Adipocyte (in vitro differentiated cells): ENCODE measurements at places on chromosomes 13 and 19.
A peak's percentile ranks its signal among the peaks of the same experiment; 100 is the strongest.

DNA sequence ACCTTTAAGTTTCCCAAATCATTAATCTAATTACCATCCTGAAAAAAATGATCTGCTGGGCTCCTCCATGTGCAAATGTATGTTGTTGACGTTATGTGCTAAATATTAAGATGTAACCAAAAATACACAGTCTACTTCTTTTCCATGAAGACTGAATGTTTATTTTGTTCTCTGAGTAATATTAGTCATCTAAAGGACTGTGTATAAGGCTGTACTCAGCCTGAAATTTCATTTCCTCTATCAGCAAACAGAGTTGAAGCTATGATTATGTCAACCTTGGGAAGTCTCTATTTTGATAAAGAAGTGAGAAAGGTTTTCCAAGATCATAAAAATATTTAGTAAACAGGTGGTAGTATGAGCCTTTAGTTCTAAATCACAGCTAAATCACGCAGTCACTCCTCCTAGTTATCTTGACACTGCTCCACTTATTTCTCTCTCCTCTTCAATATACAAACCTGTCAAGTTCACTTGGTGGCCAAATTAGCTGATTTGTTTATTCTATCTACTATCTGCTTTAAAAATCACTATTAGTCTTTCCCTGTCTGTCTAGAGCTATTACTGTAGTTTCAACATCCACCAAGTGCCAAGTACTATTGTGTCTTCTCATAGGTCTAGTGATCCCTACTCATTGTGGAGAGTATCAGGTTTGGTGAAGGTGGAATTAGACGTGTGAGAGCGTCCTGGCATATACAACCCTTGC is 211.7 kb upstream of the STARD13 start:
- peak; percentile 49 for DNase-seq

GRCh38 chr19:53977991-53978731 is 13.3 kb upstream of the CACNG6 start:
- DNase-seq = peak; percentile 73

GRCh38 chr13:79187917-79188690 is 218.0 kb downstream of the RBM26 start:
- DNase-seq = no peak

GRCh38 chr13:94178625-94179244 is 300.7 kb downstream of the DCT start:
- no peak for DNase-seq

GRCh38 chr13:48278806-48279205 is 24.7 kb upstream of the RB1 start:
- no peak for DNase-seq

GRCh38 chr19:55461974-55462626 is 658 bp upstream of the ISOC2 start:
- DNase-seq = no peak

DNA sequence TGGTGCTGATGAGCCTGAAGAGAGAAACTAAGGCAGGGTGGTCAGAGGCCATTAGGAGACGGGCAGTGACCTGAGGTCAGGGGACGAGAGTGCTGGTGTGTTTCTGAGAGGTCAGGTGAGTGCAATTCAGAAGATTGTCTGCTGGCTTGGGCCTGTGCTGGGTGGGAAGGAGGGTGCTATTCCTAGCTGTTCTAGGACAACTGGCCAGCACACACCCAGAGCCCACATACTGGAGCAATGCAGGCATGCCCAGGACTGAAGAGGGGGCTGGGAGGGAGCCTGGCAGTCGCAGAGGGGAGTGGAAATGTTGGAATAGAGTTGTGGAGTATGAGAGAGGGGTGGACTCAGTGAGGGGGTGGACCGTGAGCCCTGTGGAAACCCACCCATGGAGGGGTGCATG is 16.5 kb downstream of the ARHGEF7 start:
- no peak for DNase-seq

DNA sequence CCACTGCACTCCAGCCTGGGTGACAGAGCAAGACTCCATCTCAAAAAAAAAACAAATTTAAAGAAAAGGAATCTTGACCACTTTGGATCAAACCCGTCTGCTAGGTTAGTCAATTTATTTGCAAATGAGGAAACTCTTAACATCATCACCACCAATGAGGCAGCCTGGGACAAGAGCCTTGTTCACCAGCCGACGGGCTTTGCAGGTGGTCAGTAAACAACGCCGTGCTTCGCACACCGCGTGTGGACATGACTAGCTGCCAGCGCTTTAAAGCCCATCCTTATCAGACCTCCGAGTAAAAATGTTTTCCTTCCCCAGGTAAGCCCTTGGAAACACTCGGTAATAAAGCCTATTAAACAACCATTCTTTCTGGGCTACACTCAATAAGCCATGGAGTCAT is 41.9 kb downstream of the INSR start:
- DNase-seq = no peak

DNA sequence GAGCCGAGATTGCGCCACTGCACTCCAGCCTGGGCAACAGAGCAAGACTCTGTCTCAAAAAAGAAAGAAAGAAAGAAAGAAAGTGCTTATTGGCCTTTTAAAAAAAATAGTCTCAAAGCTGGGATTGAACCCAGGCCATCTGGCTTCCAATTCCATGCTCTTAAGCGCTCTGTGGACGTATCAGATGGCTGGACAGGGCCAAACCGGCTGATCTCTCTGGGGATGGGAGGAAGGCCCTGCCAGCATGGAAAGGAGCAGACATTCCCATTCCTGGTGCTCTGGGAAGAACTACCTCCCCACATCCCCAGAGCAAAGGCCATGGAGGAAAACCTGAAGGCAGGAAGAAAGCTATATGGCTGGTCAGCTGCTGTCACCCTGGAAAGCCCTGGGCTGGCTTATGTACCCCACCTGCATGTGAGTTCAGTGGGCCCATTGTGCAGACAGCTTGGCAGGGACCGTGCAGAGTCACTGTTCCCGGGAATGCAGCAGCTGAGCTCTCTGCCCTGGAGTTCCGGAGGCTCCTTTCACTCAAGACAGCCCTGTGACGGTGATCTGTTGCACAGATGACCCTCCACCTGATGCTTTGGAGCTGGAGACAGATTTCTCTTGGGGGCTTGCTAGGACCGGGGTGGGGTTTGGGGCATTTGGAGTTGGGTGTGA is 84.3 kb downstream of the SIPA1L3 start:
- no peak for DNase-seq

DNA sequence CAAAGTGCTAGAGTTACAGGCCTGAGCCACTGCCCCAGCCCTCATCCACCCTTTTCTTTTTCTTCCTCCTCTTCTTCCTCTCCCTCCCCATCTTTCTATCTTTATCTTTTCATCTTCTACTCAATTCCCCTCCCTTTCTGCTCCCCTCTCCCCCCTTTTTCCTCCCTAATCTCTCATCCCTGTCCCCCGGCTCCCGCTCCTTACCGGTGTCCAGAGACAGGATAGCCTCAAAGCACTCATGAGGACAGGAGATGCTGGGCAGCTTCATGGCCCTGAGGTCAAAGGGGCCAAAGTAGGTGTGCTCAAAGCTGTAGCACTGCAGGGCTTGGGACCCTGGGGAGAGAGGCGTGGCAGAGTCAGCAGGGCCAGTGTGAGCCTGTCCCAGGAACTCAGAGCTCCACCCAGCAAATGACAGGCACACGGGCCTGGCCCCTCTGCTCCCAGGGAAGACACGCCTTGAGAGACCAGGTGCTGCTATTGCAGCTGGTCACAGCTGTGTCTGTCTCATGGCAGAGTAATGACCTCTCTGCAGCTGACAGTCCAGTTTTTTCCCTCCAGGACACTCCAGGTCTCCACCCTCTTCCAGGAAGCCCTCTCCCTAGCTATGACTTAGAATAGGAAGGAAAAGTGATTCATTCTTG is 2.6 kb downstream of the LYPD5 start:
- DNase-seq = no peak

DNA sequence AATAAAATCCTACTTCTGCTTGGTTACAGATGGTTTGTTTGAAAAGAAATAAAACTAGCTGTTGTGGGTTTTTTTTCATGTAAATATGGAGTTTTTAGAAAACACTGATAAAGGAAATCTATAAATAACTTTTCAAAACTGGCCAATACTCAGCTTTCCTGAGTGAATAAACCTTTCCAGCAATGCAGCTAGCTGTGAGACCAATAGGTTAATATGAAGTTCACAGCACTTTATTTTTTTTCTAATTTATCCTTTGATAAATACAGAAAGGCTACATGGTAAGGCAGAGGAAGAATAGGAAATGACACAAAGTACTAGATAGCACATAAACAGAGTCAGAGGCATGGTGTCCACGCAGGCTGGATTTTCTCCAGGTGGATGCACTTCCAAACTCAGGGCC is 154.0 kb downstream of the COG6 start:
- no peak for DNase-seq

DNA sequence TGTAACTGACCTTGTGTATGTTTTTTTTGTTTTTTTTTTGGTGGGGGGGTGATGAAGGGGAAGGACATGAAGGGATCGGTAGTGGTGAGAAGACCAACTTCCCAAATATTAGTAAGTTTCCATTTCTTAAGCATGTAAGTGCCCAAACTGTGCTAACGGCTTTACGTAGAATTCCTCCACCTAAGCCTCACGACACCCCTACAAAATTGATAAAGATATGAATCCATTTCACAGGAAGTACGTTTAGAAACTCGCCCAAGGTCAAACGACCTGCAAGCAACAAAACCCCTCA is 649 bp downstream of the UQCRFS1 start:
- peak; percentile 48 for DNase-seq

DNA sequence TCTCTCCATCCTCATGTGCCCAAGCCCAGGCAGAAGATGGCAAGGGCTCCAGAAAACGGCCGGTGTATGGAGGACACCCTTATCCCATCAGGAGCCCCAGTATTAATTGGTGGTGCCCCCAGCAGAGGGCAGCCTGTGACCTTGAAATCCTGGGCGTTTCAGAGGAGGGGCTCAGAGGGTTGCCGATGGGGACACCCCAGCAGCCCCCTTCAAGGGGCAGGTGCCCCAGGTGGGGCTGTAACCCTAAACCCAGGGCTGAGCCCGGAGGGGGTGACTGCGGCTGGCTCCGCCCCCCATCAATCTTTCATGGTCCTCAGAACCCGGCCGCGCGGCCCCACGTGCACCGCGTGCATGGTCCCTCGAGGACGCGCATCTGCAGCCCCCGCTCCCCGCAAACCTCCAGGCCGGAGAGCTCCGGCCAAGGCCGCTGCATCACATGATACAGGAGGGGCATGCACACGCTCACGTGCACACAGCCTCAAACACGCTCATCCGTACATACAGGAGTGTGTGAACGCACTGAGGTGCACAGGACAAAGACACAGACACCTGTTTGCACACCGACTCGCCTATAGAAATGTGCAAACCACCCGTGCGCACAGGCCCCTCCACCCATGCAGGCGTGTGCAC is 949 bp downstream of the RAB3A start:
- peak; percentile 20 for DNase-seq

DNA sequence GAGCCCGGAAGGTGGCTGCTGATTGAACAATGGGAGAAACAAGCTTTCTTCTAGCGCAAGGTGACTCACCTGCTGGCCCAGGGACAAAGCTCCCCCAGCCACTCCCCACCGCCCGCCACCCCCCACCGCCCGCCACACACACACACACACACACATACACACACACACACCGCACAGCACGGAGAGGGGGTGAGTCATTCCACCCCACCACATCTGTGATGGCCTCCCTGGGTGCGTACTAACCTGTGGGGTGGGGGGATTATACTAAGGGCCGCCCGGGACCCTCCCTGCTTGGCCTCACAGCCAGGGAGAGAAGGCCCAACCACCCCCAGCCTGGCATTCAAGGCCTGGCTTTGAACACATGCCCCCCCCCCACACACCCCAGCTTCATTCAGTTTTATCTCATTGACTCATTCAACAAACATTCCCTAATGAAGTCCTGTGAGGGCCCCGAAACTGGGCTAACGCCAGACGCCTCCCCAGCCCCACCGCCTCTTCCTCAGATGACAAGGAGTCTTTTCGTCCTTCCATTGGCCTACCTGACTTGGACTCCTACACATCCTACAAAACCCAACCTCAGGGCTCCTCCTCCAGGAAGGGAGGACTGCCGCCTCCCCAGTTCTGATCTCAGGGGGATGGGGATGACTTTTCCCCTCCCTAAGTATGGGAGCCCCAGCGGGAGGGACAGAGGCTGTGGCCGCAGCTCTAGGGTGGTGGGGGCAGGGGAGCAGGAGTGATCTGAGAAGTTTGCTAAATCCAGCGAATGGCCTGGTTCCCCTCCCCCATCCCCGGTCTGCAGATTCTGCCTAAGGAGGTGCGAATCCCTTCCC is 5.8 kb upstream of the ONECUT3 start:
- DNase-seq = no peak

- DNase-seq = no peak
Observed at GRCh38 chr19:40157059-40157458, 34.2 kb upstream of the MAP3K10 start.

- DNase-seq = no peak
Observed at GRCh38 chr13:90201676-90202460, 1145.6 kb upstream of the MIR17HG start.

DNA sequence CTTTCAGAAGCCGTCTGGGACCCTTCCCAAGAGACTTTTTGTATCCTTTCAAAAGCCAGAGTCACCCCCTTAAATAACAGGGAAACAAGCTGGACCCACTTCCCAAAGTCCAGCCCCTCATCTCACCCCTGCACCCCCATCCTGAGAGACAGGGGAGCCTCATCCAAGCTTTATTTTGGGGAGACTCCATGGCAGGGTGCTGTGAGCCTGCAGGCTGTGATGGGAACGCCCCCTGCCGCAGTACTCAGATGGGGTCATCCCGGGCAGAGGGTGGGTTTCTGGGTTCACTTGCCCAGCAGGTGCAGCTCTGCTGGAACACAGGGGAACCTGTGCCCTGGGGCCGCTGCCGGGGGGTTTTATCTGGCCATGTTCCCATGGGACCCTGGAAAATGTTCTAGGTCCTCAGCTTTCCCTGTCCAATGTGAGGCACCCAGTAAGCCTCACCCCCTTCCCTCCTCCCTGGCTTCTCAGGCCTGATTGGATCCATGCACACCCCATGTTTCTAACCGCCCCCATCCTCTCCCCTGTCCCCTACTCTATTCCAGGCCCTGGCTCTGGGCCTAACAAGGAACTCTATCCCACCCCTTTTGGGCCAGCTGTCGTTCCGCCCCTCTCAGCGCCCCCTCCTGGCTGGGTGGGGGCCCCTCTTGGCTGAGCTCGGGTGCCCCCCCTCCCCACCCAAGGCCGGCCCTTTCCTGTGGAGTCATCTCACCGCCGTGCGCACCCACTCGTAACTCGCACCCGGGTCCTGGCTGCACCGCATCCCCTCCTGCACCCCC is 1.0 kb downstream of the HIF3A start:
- DNase-seq = peak; percentile 45

DNA sequence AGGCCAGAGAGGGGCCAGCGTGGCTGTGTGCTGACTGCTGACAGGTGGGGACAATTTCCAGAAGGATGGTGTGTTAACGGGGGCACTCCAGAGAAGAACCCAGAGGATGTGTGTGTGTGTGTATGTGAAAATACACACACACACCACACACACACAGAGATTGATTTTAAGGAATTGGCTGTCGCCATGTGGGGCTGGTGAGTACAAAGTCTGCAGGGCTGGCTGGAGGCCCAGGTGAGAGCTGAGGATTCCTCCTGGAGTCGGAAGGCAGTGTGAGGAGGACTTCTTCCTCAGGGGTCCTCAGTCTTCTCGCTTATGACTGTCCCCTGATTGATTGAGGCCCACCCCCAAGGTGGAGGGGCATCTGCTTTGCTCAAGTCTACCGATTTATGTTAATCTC is 7.6 kb upstream of the GJB6 start:
- no peak for DNase-seq

- DNase-seq = no peak
Observed at GRCh38 chr19:35056513-35057063, 15.1 kb downstream of the HPN start.

- peak; percentile 82 for DNase-seq
Observed at GRCh38 chr13:28819735-28820098, 422 bp upstream of the MTUS2 start.

GRCh38 chr19:48970139-48970766 is 5.1 kb downstream of the FTL start:
- no peak for DNase-seq

- no peak for DNase-seq
Observed at GRCh38 chr13:80196756-80197155, 144.2 kb downstream of the SPRY2 start.
